Tibial nerve (tissue), 4 donors: ENCODE measurements at places on chromosomes 6 and 20. TPM values are rescaled to one million over a fixed set of nuclear protein-coding genes. Genes with fewer than 3 reads are reported as not detected.

DNAH8 gene
- not detected for total RNA-seq

ZBTB24 gene
- total RNA-seq: 9.6 TPM

GPX5 gene
- total RNA-seq: not detected

UST gene
- 29.4 TPM for total RNA-seq

YTHDF1 gene
- 25.5 TPM for total RNA-seq

RIPPLY2 gene
- total RNA-seq: not detected

PRND gene
- total RNA-seq: not detected

STK35 gene
- 24.1 TPM for total RNA-seq
